Hypothalamus (tissue), 51 donors: ENCODE measurements at places on chromosomes 2 and 18.
A peak's percentile ranks its signal among the peaks of the same experiment; 100 is the strongest.

- DNase-seq: no peak
Observed at GRCh38 chr2:106153781-106154180, 40.3 kb downstream of the UXS1 start.

DNA sequence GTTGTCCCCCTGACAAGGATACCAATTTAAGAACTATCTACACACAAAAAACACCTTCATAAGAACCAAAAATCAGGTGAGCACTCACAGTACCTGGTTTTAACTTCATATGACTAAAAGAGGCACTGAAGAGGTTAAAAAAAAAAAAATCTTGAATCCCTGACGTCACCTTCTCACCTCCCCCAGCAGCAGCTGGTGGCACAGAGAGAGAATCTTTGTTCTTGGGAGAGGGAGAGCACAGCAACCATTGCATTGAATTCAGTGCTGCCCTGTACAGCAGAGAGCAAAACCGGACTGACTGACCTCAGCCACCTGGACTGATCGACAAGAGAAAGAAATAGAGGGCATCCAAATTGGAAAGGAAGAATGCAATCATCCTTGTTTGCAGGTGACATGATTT, 566.0 kb downstream of the TMX3 start:
- DNase-seq: no peak

GRCh38 chr2:19886261-19886660, 15.5 kb downstream of the TTC32 start:
- no peak for DNase-seq

- DNase-seq: no peak
Observed at GRCh38 chr2:191907545-191907944, 60.7 kb upstream of the CAVIN2 start.

- no peak for DNase-seq
Observed at GRCh38 chr2:12767541-12767940, 50.8 kb downstream of the TRIB2 start.

DNA sequence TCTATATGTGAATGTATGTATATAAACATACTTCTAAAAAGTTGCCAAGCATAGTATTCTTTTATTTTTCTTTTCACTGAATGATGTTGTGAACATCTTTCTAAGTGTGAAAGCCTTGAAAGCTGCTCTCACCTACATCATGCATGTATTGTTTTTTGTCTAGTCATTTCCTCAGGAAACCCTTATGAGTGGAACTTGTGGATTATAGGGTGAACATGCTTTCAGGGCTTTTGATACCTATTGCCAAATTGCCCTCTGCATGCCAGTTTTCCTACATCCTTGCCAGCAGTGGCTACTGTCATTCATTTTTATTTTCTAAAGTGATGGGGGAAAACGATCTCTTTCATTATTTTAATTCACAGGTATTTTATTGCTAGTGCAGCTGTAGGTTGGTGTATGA, 78.3 kb downstream of the ADAM23 start:
- no peak for DNase-seq

DNA sequence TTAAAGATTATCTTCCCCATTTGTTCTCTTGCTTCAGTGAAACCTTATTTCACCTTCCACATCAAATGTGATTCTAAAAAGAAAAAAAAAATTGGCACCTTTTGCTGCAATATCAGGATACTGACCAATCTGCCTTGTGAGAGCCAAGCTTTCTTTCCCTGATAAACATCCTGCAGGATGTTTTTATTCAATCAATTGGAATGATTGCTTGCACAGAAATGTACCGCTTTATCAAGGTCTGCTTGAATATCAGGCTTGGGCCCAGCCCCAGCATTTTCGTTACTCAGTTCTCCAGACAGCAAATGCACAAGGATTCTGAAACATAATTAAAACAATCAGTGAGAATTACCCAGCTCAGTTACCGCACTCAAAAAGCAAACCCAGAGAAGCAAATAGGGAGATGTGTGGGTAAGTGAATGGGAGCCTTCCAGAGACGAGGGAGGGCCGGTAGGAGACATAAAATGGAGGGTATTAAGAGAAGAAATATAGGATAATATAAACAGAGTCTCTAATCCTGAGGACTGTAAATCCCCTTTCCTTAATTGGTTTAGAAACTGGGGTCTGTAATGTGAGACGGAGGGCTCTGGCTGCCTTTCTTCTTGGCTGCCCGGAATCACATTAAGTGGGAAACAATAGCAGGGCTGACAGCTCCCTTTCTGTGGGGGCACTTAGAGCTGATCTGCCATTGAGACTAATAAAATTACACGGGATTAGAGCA, 291.8 kb downstream of the ICOS start:
- no peak for DNase-seq

- no peak for DNase-seq
Observed at GRCh38 chr2:111167076-111167862, 46.6 kb downstream of the BCL2L11 start.

DNA sequence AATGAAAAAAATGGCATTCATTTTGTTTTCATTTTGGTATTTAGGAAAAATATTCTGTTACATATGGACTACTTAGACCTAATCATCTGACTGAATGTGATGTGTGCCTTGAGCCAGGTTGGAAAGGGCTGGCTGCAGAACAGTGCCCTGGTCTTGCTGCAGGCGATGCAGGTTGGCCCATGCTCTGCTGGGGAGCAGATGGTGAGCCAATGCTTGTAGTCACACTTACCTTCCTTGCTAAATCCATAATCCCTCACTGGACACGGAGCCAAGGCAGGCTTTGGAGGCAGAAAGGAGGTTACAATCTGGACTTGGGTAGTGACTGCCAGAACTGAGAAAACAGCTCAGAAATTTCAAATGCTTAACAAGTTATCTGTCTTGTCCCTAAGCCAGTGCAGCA, 228.7 kb downstream of the ARHGAP15 start:
- no peak for DNase-seq

DNA sequence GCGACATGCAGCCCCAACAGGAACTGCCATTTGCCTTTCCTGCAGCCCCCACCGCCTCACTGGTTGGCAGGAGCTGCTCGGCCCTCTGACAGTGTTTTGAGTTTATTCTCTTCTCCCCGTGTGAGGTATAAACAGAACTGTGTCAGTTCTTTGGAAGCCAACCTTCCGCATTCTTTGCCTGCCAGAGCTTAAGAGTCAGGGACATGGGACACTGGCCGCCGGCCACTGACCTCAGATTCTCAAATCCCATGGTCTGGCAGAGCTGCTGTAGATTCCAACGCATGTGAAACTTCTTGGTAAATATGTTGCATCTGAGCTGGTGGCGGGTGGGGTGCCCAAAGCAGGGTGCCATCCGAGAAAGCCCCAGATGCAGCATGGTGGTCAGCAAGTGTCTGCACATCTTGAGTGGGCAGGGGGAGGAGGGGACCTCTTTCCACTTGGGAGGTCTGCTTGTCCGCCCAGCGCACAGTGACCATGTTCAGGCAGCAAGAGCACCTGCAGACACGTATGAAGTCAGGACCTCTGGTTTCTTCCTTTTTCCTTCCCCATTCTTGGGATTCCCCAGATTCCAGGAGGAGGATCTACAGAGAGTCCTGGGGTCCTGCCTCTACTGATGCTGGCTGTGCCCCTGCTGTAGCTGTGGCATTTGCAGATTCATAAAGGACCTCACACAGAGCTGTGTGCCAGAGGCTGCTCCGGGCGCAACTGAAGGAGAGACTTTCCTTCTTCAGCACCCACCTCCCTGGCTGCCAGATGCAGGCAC, 23.8 kb downstream of the ASB18 start:
- no peak for DNase-seq

GRCh38 chr2:28055325-28055970, 164.9 kb downstream of the BABAM2 start:
- DNase-seq: no peak

DNA sequence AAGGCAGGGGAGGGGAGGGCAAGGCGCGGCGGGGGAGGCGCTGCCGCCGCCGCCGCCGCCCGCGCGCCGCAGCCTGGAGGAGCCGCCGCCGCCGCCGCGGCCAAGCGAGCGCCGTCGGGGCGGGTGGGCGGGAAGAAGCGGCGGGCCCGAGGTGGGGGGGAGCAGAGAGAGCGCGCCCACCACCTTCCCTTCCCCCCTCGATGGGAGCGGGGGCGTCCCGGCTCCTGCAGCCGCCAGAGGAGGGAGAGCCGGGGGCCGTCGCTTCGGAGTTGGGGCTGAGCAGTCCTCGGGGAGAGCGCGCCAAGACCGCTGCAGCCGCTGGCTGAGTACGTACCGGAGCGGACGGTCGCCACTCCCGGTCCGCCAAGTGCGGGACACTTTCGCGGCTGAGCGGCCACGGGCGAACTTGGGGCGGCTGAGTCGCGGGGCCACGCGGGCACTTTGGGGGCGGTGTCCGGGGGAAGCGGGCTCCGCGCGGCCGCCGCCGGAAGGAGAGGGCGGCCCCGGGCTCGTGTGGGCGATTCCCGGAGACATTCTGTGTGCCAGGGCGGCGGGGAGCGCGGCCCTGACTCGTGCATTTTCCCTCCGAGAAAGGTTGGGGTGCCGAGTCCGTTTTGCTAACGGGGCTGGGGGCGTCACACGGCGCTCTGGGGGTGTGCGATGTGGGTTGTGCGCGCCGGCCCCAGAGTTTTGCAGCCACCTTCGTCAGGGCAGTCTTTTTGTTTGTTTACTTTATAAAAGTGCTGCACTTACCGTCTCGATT, at the start of gene NAB1:
TSS of gene NAB1 (plus strand) at position 49 of the 763 bp plus-strand sequence. CDS start 10,094 bp downstream, outside the sequence.
- peak; percentile 65 for DNase-seq

DNA sequence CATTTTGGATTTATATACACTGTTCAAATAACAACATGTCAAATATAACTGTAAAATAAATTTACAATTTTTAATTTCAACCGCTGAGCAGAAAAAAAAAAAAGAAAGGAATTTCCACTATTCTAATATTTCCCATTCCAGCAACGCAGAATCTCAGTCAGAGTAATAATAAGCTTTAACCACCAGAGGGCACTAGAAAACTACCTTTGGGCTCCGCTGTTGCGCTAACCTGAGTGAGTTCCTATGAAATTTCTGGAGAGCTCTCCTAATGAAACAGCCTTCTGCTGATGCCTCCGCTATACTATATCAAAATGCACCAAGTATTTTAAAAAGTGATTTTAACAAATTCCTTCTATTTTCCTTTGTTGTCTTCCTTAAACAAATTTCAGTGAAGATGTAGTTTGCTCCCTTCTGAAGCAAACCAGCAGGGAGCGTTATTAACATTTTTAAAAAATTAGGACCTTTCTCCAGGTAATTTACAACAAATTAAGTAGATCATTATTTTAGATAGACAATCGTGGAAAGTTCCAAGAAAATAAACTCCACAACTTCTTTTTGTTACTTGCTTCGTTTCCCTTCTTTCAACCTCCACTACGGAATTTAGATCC, 23.0 kb downstream of the ERMN start:
- no peak for DNase-seq

- no peak for DNase-seq
Observed at GRCh38 chr18:67788310-67789164, 272.0 kb upstream of the DSEL start.

- DNase-seq: no peak
Observed at GRCh38 chr2:235640377-235640776, 146.5 kb downstream of the AGAP1 start.

GRCh38 chr2:43149482-43150107, 76.8 kb downstream of the ZFP36L2 start:
- no peak for DNase-seq

- DNase-seq: no peak
Observed at GRCh38 chr2:234661175-234661574, 164.3 kb upstream of the ARL4C start.

GRCh38 chr18:58386780-58387179, 242.1 kb downstream of the ALPK2 start:
- no peak for DNase-seq
